ENCODE measurements at places on chromosomes 3 and 15. TPM values are rescaled to one million over a fixed set of nuclear protein-coding genes. Genes with fewer than 3 reads are reported as not detected.

RASGRF1 gene
- total RNA-seq = not detected

SCAMP5 gene
- total RNA-seq = 2.0 TPM

MB21D2 gene
- 18.0 TPM for total RNA-seq

C3orf85 gene
- total RNA-seq = not detected

GBE1 gene
- total RNA-seq = 24.6 TPM

SENP8 gene
- 1.5 TPM for total RNA-seq

CLSTN2 gene
- total RNA-seq = not detected

WNT5A gene
- total RNA-seq = not detected

STARD5 gene
- 4.5 TPM for total RNA-seq

GOLGB1 gene
- total RNA-seq = 23.2 TPM

RTP1 gene
- not detected for total RNA-seq

PRKCD gene
- 24.8 TPM for total RNA-seq

SCAANT1 gene
- not detected for total RNA-seq

SNTN gene
- not detected for total RNA-seq

DNAH12 gene
- total RNA-seq = not detected

DRD3 gene
- total RNA-seq = not detected

C15orf39 gene
- total RNA-seq = 46.1 TPM

ABHD2 gene
- 66.7 TPM for total RNA-seq

GMNC gene
- total RNA-seq = not detected

OR5AC2 gene
- total RNA-seq = not detected

SERINC4 gene
- total RNA-seq = 0.39 TPM

NUP210 gene
- 152 TPM for total RNA-seq

SEMA3G gene
- total RNA-seq = 0.13 TPM

MGA gene
- total RNA-seq = 37.5 TPM

BRK1 gene
- 105 TPM for total RNA-seq

IL20RB gene
- 1.5 TPM for total RNA-seq

PLXND1 gene
- 1.7 TPM for total RNA-seq

GPR149 gene
- total RNA-seq = not detected

ETV5 gene
- total RNA-seq = 3.3 TPM

GOLGA6B gene
- not detected for total RNA-seq

CFAP20DC gene
- total RNA-seq = 0.86 TPM

CCRL2 gene
- 2.2 TPM for total RNA-seq

ARPIN gene
- total RNA-seq = not detected

INSYN1 gene
- total RNA-seq = not detected

POPDC2 gene
- 1.0 TPM for total RNA-seq

PLSCR2 gene
- not detected for total RNA-seq

ADGRG7 gene
- total RNA-seq = not detected

ZNF620 gene
- total RNA-seq = 6.0 TPM

CA12 gene
- 0.29 TPM for total RNA-seq

MAGEL2 gene
- not detected for total RNA-seq

DAPK2 gene
- 8.7 TPM for total RNA-seq

Data from activated T-helper 1 cell treated with anti-CD3 and anti-CD28 coated beads, Interleukin-12 subunit alpha, Interleukin-12 subunit beta, Interleukin-2, Interleukin-4 antibody, amounts not matched to agents 30 ng/mL and 10 ng/mL and 1 ng/mL, durations not matched to agents 14 hours and 24 hours and 36 hours (primary cell).